Stimulated activated CD8-positive, alpha-beta memory T cell treated with anti-CD3 and anti-CD28 coated beads, Interleukin-15, amount 100 ng/mL, for 24 hours (primary cell): ENCODE measurements at places on chromosomes 3 and 15.

GRCh38 chr15:68114840-68115239 lies 60.7 kb downstream of the PIAS1 start:
- no peak for DNase-seq

- no peak for DNase-seq
These were observed 548.3 kb upstream of the TBL1XR1 start for GRCh38 chr3:177745607-177746005.

GRCh38 chr3:99846477-99847160 lies 29.0 kb downstream of the CMSS1 start:
- DNase-seq, result no peak

GRCh38 chr15:62124176-62124972 lies 40.7 kb downstream of the C2CD4B start:
- no peak for DNase-seq

GRCh38 chr3:195769551-195769950 lies 42.2 kb downstream of the MUC4 start:
- no peak for DNase-seq

DNA sequence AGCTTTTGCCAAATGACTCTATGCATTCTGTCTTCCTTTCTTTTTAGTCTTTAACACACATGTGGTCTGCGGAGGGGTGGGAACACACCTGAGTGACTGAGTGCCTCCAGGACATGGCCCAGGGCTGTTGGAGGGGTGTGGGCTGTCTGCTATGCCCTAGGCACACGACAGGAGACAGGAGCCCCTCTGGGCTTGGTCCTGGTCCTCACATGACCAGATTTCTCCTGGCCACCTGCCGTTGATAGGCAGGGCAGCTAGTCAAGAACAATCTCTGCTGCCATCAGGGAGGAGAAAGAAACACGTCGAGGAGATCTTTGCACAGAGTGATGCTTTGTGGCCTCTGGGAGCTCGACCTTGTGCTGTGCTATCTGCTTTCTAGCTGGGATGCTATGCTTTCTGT lies 176.6 kb downstream of the KLF13 start:
- DNase-seq, result no peak

DNA sequence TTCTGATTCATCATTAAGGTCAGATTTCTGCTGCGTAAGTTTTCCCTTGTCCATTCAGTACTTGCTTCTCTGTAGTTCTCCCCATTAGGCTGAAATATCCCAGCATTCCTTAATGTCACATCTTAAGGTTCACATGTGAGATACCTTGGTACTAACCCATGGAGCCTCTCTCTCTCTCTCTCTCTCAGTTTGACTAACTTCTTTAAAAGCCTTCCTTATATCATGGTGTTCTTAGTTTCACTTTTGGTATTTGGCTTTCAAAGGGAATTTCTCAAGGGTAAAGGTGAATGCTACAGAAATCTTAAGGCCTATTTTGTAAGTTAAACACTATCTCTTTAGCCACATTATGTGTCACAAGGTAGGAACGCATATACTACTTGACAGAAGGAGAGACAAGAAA lies 427.3 kb upstream of the ZNF717 start:
- DNase-seq, result no peak

DNA sequence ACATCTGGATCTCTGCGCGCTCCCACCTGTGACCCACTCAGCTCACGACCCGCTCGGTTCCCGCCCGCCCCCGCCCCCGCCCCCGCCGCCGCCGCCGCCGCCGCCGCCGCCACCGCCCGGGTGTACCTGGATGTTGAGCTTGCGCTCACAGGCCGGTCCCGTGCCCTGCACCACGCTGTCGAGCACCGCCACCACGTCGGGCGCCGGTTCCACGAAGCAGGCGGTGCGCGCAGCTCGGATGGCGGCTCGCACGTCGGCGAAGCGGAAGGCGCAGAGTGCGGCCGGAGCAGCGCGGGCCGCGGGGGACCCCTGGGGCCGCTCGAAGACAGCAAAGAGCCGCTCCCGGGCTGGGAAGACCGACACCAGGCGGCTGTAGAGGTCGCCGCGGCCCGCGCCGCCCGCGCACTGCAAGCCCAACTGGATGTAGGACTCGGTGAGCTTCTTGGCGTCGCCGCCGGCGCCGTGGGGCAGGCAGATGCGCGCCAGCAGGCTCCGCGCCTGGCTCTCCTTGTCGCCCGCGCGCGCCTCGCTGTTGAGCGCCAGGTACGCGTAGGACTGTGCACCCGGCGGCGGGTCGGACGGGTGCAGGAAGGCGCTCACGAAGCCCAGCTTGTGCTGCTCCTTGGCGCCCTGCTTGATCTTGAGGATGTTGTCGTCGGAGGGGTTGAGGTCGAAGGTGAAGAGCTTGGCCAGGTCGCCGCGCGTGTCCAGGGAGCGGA lies 1.1 kb downstream of the PLXND1 start:
- no peak for DNase-seq

DNA sequence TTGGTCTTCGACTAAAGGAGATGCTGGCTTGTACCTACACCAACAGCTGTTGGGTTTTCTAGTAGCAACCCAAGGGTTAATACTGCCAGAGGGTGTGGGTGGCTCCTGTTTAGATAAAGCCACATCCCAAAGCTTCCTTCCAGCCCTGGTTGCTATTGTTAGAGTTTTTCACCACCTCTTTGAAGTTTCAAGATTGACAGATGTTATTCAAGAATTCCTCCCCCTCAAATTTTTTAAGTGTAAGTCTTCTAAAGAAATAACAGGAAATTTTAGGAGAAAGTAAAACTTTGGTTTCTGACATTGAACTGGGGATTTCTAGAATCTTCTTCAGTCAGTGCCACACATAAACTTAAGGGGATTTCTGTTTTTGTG lies 60.9 kb downstream of the TGFBR2 start:
- no peak for DNase-seq

DNA sequence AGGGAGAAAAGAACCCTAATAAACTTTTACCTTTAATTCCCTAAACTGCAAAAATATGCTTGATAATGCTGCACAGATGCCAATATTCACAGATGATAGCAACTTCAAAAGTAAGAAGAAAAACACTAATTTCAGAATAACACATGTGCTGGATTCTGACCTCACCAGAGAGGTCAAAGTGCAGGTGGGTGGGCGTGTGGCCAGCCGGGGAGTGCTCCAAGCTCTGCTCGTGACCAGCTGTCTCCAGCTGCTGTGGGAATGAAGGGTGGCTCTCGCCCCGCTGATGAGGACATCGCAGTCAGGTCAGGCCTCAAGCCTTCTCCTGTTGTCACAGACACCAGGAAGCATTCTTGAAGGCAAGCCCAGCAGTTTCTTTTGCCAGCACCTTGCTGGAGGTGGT lies 57.1 kb downstream of the ADAMTS17 start:
- DNase-seq, result no peak

- DNase-seq, result no peak
These were observed 4.9 kb downstream of the LIMD1 start for GRCh38 chr3:45599424-45599886.

DNA sequence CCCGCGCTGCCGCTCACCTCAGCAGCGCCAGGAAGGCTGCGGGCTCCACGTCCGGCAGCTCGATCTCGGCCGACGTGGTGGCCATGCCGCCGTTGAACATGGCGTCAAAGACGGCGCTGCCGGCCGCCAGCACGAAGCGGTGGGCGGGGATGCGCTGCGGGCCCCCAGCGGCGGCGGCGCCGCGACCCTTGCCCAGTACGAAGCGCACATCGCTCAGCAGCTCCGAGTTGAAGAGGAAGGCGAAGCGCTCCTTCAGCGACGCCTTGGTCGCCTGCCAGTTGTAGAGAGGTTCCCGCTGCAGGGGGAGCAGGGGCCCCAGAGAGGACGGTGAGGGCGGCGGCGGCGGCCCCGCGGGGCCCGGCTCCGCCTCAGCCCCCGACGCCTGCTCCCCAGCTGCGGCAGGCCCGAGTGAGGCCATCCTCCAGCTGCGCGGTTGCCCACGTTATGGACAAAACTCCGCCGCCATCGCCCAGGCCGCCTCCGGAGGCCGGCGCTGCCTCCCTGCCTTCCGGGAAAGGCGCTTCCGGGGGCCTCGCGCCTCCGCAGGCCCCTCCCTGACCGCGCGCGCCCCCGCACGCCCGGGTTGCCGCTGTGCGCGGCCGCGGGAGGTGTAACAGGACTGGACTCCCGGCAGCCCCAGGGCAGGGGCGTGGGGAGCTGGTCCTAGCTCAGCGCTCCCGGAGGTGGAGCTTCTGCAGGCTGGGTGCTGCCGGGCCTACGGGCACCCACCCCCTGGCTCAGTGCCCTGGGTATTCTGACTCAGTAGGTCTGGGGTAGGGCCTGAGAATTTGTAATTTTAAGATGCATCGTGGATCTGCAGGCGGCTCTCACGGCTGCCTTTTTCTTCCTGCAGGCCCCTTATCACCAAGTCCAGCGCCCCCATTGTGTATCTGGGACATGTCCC lies at the start of gene BTBD1:
BTBD1 (minus strand) TSS at position 519 of the 904 bp plus-strand sequence; CDS start at position 418, 101 bp downstream.
- peak; percentile 77 for DNase-seq

GRCh38 chr3:129399145-129399894 lies 29.1 kb downstream of the EFCAB12 start:
- DNase-seq, result peak; percentile 7

DNA sequence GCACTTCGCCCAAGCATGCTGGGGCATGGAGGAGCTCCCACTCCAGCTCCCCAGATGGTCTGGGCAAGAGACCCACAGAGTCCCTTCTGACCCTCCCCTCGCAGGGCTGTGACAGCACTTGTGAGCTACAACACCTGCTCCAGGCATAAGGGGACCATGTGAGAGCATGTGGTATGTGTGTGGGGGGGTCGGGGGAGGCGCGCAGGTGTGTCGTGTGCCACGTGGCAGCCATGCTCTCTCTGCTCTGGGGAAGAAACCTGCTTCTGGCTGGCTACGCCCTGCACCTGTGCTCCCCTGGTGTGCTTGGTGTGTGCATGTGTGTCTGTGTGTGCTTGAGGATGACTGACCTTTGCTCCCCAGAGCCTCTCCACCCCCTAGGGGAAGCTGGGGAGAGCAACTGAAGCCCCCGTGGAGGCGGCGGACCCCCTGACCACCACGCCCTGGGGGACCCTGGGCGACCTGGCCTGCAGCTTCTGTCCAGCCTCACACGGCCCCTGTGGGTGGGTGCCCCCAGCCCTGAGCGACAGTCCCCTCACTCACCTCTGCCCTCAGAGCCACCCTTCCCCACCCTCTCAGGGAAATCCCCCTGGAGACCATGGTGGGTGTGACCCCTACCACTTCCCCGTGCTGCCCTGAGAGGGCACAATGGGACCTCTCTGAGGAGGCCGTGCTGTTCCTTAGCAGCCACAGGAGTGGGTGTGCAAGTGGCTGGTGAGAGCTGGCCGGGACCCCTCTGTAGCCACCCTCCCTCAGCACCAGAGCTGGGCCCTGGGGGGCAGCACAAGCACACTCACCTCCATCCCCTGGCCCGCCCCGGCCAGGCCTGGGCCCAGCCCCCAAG lies 16.6 kb upstream of the SEC13 start:
- DNase-seq, result no peak
